CD4-positive, alpha-beta T cell treated with Interferon gamma for 1 hour (primary cell): ENCODE measurements at places on chromosomes 12 and 14.

GRCh38 chr12:54273981-54274380, 5.9 kb downstream of the CBX5 start:
- DNase-seq = no peak

GRCh38 chr14:68471029-68471963, 321.6 kb downstream of the ZFP36L1 start:
- DNase-seq = no peak

GRCh38 chr12:101616027-101616494, 21.3 kb downstream of the MYBPC1 start:
- no peak for DNase-seq

DNA sequence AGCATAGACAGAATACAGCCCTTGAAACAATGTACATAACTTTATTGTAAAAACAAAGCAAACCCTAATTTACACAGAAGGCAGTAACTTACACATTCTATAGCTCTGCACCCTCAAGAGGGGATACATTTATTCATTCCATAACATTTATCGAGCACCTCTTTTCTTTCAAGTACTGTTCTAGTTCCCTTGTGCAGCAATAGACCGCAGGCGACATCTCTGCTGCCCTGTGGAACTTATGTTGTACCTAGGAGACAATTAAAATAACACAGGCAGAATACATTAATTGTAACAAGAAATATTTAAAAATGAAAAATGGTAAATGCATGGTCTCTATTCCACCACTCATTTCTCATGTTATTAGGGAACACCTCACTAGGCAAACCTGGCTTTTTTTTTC, 1.4 kb upstream of the ARHGDIB start:
- DNase-seq = no peak

DNA sequence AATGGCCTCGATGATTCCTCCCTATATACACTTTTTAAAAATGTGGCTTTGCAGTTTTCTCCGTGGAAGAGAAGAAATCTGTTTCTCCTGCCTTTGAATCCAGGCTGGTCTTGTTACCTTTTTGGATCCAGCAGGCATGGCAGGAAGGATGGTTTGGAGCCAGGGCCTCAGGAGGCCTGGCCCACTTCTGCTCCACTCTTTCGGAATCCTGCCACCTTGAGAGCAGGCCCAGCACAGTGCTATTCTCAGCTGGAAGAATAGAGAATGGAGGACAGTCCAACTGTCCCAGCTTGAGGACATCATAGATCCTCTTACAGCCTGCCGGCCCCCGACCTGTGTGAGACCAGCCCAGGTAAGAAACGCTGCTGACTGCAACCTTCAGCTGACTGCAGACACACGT, 421.5 kb downstream of the FUT8 start:
- DNase-seq = no peak

- no peak for DNase-seq
Observed at GRCh38 chr12:107667464-107667863, 18.1 kb upstream of the PWP1 start.

- DNase-seq = no peak
Observed at GRCh38 chr12:130011611-130012385, 108.0 kb upstream of the TMEM132D start.

GRCh38 chr12:120254809-120255208, 10.7 kb downstream of the PXN start:
- DNase-seq = no peak

GRCh38 chr14:33781236-33781635, 169.6 kb downstream of the EGLN3 start:
- DNase-seq = no peak

DNA sequence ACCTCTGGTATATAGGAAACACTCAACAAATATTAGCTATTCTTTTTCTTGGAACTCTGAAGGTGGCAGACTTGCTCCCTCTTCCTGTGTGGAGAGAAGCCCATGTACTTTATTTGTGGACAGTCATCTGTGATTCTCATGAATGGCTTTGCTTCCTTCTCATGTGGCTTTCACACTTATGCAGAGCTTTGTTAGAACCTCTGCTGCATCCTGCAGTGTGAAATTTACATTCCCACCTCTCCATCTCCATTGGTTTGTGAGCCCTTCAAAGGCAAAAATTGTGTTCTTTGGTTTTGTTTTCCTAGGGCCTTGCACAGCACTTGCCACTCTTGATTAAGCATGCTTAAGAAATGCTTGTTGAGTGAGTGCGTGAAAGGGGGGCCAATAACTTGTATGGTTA, 51.9 kb downstream of the BICD1 start:
- no peak for DNase-seq

DNA sequence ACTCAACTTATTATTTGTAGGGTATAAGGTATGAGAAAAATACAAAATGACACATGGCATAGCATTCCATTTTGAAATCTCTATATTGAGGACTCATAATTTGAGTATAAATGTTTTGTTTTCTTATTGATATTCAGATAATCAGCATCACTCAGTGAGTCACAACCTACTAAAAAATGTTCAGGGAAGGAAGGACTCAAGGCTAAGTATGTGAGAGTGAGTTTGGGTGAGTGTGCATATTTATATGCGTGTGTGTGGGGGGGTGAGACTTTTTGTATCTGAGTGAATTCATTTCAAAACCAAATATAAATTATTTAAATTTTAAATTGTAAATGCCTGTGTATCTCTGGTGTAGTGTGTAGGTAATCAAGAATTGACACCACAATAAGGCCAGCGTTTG, 87.8 kb upstream of the PRKD1 start:
- DNase-seq = no peak

DNA sequence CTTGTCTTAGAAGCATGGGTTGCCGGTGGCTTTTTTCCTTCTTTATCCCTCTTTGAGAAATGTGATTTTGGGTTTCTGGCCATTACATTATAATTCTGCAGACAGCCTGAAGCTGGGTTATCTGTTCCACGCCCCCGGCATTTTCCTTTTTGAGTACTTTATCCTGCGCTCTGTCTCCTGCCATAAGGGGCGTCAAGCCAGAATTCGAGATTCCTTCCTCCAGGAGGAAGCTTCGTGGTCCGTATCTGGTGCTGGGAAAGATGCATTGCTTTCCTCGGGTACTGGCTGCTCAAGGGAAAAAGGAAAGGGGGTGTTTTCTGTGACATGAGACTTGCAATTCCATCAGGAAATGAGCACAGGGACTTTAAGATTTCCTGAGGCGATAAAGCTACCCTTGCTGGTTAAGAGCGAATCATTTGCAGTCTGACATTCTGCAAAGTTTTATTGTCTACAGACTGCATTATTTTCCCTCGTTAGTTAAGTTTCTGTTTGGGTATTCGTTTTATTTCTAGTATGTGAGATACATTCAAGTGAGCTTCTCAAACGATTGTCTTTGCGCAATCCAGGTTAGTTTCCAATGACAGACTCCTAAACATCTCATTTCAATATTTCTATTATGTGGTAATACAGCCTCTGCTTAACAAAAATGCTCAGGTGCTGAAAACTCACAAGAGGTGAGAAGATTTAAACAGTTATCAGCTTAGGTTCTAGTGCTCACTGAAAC, 694 bp downstream of the AKAP5 start:
- no peak for DNase-seq

GRCh38 chr14:93959239-93960107, 16.9 kb downstream of the ASB2 start:
- DNase-seq = peak; percentile 93

DNA sequence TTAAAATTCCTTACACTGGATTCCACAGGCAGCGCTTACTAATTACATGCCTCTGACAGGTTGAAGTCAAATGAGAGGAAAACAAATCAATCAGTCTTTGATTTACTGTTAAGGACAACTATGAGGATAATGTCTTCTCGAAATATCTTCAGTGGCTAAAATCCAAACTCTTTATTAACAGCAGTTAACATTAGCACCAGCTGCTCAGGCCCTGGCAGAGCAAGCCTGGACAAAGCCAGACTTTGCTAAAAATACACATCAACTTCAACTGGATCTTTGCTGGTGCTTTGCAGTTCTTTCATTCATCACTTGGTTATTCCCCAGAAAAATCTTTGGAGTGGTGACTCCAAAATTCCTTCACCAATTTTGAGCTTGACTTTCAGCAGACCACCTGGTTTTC, 98.7 kb downstream of the HECTD4 start:
- DNase-seq = no peak

- no peak for DNase-seq
Observed at GRCh38 chr14:21022686-21023085, 2.2 kb downstream of the NDRG2 start.

DNA sequence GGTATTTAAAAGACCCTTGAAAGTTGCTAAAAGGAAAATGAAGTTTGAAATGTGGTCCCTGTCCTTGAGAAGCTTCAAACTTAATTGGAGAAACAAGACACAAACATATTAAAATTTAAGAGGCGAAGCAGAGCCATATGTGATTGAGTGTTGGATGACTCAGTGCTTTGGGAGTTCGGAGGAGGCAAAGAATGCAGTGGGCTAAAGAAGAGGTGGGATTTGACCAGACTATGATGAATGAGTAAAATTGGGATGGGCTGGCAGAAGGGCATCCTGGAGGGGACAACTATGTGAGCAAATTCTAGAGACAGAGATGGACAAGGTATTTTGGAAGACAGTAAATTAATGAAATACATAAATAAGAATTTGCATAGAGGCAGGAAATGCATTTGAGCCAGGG, 358.6 kb downstream of the EGLN3 start:
- no peak for DNase-seq

DNA sequence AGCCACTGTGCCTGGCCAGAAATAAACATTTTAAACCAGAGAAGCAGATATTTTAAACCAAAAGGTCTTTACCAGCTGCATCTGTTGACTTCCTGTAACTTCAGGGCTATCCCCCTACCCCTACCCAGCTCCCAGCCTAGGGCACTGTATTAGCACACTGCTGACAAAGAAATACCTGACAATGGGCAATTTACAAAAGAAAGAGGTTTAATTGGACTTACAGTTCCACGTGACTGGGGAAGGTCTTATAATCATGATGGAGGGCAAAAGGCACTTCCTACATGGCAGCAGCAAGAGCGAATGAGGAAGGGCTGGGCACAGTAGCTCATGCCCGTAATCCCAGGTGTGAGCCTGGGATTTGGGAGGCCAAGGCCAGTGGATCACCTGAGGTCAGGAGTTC, 26.0 kb downstream of the GEMIN2 start:
- DNase-seq = no peak

DNA sequence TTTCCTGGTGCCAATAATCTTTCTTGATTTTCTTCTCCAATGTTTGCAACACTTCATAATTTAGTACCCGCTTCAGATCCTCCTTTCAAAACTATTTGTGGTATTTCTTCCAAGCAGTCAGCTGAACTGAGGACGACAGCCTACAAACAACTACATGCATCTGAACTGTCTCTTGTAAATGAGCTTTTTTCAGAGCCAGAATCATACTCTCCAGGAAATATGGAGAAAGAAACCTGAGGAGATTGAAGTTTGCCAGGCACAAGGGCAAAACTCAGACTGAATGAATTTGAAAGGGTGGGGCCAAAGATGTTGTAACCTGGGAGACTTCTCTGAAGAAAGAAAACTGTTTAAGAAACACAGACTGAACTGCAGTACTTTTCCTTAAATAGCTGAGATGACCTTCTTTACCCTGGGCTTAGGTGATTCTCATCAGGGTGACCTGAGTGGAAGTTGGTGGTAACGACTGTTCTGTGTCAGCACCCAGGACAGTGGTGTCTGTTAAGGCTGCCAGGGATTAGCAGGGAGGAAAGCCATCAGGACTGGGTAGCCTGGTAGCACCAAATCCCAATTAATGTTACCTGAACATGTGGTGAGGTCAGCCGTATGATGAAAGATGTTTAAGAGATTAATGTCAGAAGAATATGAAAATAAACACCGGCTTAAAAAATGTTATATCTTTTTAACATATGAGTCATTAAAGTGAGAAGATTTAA, 95.0 kb downstream of the TGFB3 start:
- no peak for DNase-seq

GRCh38 chr14:36751106-36751505, 89.4 kb downstream of the PAX9 start:
- DNase-seq = no peak

- no peak for DNase-seq
Observed at GRCh38 chr12:119931402-119931801, 54.3 kb upstream of the CIT start.

GRCh38 chr12:130162745-130163460, 639 bp downstream of the FZD10 start:
- DNase-seq = no peak

GRCh38 chr12:129101816-129102215, 248.5 kb downstream of the GLT1D1 start:
- DNase-seq = no peak

DNA sequence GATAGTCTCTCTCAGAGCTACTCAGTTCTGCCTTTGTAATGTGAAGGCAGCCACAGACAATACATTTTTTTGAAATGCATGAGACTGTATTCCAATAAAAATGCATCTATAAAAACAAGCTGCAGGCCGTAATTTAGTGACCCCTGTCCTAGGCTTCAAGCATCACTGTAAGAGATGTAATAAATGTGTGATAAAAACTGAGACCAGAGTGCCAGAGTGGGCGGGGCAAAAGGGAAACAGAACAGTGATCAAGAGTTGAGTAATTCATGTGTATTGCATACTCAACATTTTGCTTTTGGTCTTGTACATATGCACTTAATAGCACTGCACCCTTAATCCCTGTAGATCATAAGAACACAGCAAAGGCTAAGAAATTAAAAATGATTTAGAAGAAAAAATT, 743.5 kb downstream of the DIO2 start:
- DNase-seq = no peak

DNA sequence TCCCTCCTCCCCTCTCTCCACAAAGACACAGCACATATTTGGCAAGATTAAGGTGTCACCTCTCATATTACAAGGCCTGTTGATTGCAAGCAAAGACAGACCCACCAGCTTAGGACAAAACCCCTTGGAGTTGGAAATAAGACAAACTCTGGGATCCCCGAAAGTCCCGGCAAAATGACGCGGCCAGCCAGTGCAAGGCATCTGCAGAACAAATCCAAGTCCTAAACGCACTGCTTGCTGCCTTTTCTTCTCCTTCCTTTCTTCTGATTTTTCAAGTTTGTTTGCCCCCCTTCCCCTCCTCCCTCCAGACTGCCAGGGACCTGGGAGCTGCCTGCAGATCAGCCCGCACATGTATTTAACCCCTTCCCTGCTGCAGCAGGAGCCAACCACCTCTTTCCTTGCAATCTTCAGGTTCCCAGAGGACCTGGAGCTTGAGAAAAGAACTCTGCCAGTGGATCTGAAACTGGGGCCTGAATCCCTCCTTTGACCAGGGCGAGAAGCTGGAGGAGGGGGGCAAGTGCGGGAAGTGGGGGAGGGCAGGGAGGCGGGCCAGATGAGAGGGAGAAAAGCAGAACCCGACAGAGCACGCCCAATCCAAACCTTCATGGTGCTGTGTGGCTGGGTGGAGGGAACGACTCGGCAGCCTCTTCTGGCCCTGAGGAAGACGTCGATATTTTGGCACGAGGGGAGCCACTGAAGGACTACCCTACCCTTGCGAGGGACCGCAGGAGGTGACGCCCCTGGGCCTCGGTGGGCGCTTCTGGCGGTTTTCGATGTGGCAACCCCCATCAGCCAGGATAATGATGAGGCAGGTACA, 2.0 kb upstream of the NTF3 start:
- no peak for DNase-seq
